ENCODE measurements at places on chromosomes 11 and 22.

DNA sequence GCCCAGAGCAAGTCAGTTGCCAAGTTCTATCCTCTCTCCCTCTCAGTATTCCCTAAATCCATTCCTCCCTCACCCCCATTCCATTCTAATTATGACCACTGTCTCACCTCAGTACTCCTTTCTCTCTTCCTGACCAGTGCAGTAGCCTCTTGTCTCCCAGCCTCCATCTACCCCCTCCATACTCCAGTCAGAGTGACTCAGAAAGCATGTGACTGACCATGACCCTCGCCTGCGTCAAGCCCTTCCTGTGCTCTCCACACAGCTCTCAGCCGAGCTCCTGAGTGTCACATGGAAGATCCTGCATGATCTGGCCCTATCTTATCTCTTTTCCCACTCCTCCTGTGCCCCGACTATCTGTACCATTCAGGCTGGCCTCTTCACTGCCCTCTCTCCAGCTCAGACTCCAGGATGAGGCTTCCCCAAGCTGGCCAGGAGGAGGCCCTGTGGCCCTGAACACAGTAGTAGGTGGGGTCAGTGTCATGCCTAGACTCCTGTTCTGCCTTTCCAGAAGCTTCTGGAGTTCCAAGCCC lies 42.6 kb downstream of the NEU3 start:
- peak; percentile 35 for DNase-seq

DNA sequence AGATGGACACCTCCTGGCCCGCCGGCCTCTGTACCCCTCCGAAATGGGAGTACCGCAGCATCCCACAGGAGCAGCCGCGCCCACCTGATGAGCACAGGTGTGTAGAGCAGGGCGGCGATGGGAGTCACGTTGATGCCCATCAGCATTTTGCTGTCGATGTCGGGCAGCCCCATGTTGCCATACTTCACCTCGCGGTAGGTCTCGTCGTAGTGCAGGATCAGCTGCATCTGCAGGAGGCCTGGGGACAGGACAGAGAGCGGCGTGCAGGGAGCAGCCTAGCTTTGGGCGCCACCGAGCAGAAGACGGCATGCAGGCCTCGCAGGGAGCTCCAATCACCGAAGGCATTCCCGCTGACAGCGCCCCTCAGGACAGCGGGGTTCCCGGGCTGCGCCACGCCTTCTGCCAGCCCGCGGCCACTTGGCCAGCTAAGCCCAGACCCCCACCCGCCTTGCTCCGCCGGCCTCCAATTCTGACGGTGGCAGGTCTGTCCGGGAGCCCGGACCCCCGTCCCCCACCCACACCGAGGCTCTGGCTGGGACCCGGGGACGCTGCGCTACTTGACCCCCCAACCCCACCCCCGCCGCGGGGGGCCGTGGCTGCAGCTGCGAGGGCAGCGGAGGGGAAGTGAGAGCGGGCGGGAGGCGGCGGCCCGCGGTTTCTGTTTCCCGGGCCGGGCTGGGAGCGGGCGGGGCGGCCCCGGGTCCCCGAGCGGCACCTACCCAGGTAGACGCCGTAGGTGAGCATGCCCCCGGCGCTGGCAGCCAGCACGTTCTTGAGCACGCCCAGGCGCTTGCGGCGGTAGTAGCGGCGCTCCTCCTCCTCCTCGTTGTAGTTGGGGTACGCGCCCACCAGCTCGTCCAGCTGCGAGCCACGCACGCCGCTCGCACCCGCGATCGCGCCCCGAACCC lies 705 bp downstream of the UNC93B1 start:
- peak; percentile 71 for DNase-seq

DNA sequence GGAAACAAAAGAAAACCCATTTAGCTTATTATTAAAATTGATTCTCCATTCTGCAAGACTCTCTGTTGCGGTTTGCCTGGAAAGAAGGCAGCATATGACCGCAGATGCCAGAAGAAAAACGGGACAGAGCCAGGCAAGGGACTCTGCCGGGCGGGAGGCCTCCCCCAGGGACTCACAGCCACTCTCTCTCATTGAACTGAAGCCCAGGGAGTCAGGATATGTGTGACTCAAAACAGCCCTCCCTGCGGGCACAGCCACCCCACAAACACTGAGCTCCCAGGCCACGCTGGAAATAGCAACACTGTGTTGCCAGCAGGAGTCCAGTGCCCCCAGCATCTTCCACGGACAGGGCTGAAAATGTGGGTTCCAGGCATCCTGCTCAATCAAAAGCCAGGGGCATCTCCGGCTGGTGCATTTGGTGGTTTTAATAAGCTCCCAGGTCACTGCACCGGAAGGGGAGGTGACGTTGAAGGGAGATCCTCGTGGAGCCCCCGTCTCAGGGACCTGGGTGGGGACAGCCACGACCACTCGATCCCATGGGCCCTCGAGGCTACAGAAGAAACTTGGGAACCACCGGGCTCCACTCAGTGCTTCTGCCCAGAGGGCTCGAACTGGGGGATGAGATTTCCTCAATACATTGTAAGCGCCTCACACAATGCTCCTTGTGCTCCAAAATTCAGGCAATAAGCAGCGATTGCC lies 624.5 kb downstream of the TBC1D22A start:
- DNase-seq: no peak

DNA sequence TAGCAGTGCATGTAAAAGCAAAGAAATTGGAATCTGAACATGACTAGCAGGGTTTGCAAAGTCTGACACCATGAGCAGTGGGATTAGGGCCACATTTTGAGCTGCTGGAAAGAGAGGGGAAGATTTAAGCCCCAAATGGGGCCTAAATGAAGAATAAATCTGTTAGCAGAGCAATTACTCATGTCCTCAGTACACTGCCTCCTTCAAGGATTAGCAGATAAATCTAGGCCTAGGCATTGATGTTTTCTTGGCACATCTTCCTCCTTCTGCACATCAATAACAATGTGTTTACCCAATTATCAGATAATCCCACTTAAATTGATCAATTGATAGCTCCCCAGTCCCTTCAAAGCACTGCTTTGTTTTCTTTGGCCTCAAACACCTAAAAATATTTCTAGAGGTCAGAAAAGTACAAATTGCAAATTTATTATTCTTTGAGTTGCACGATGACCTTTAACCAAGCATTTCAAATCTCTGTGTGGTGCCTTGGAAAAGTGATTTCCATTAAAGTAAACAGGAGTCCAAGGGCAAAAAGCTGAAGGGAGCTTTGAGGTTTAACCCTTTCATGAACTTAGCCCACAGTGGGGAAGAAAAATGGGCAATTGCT lies 514.7 kb upstream of the CHORDC1 start:
- no peak for DNase-seq

GRCh38 chr11:26583550-26583949 lies 11.5 kb upstream of the MUC15 start:
- DNase-seq: peak; percentile 82

- no peak for DNase-seq
These were observed 261.1 kb downstream of the OPCML start for GRCh38 chr11:133271206-133271605.

DNA sequence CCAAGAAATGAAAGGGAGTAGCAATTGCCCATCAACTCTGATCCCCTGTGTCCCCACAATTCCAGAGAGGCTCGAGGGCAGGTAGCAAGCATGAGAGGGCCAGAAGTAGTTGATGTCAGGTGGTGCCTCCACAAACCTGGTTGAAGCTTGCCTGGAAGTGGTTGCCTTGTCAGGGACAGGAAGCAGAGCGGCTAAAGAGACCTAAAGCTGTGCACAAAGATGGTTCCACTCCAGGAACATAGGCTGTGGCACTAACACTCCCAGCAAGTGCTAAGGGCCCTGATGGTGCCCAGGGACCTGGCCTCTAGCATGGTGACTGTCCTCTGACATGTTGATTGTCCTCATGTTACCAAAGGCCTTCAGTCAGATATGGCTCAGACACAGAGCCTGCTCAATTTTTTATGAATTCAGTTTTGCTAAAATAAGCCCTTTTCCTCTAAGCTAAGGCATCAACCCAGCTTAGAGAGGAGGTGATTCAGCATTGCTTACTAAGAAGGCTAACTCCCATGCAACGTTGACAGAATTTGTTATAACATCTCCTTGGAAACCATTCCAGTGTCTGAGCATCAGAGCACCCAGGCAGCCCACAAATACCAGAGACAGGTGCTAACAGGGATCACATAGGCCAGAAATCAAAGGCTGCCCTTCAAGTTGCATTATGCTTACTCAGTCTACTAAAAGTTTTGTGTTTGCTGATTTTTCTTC lies 196.3 kb upstream of the ARHGAP20 start:
- DNase-seq: no peak

DNA sequence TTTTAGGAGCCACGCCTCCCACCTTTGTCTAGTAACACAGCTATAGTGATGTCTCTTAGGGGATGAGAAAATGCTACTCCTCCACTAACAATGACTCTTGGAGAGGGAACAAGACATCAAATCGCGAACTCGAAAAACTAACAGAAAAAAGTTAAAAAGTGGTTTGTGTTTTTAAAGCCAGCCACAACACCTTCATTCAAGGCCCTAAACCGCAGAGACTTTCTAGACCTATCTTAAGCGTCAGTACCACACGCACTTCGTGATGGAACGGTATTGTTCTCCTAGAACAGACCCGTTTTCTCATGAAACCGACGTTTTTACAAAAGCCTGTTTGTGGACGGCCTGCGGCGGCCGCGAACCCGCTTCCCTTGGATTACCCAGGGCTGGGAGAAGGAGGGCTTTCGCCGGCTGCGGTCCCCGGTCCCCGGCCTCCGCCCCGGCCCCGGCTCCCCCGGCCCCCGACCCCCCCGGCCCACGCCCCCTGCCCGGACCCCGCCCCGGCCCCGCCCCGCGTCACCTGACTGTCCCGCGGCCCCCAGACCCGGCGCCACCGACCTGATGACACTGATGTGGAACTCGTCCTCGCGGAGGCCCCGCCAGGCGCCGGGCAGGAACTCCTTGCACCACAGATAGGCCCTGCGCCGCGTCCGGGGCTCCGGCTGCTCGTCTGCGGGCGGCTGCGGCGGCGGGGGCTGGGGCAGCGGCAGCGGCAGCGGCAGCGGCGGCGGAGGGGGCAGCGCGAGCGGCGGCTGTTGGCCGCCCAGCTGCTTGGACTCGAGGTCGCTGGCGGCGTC lies 718 bp downstream of the CHKA start:
- no peak for DNase-seq

DNA sequence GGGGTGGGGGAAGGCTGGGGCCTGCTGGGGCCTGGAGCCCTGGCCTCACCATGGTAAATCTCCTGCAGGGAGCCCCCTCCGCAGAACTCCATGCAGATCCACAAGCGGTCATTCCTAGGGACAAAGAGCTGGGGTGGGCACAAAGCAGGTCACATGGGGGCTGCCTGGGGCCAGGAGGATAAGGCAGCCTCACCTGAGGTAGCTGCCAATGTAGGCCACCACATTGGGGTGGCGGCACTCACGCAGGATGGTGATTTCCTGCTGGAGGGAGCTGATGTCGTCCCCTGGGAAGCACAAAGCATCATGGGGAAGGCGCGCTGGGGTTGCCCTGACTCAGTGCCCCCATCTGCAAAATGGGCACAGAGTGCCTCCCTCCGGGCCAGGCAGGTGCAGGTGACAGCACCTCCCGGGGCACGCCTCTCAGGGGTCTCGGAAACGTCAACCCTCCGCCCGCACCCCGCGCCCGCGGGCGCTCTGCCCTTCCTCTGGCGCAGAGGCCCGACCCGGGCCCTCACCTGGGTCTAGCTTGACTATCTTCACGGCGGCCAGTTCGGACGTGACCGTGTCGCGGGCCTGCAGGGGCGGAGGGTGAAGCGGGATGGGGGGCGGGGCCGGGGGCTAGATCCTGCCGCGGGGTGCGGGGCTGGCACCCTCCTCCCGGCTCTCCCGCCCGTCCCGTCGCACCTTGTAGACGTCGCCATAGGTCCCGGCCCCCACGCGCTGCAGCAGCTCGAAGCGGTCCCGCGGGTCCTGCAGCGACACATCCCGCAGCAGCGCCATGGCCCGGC lies 450 bp downstream of the MAP4K2 start:
- DNase-seq: no peak

- no peak for DNase-seq
These were observed 3.3 kb downstream of the LMO1 start for GRCh38 chr11:8260202-8260966.

DNA sequence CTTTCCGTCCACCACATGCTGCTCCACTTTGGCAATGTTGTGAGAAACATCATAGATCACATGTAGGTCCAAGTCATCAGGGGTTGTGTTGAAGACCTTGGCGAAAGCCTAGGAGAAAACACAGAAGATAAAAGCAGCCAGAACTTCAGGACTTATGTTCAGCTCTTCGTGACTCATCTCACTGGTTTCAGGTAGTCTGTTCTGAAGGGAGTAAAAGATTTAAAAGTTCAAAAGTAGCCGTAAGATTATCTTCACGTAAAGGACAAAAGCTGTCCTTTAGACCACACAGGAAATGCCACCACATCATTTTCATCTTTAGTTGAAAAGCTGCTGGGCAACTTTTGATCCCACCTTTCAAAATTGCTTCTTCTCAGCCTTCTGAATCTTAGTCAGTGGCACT lies 16.9 kb downstream of the RTCB start:
- no peak for DNase-seq

DNA sequence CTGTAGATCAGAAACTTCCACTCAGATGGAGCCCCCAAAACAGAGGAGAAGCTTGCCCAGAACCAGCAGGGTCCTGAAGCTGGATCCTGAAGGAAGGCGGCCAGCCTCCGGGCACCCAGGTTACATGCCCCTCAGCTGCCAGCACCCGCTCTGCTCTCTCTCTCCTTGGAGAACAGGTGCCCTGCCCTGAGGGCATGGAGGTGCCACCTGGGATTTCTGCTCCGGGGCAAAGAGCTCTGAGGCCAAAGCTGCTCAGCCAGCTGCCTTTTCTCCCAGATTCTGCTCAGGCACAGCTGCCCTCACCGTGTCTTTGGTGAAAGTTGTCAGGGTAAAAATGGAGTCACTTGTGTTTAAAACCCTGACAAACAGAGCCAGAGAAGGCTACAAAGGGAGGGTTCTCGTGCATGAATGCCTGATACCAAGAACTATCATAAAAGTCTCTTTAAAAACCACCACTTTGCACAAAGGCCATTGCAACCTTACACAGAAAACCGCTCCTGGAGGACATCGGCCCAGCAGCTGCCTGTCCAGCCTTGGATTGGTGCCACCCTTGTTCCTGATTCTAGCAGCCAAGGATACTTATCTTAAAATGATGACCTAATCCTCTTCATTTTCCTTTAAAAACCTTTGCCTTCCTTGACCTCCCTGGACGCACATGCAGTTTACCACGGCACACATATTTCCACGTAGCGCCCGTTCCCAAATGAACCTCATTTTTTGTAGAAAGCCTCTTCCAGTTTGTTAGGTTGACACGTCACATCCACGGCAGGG lies 140.0 kb downstream of the CACNA1I start:
- no peak for DNase-seq

DNA sequence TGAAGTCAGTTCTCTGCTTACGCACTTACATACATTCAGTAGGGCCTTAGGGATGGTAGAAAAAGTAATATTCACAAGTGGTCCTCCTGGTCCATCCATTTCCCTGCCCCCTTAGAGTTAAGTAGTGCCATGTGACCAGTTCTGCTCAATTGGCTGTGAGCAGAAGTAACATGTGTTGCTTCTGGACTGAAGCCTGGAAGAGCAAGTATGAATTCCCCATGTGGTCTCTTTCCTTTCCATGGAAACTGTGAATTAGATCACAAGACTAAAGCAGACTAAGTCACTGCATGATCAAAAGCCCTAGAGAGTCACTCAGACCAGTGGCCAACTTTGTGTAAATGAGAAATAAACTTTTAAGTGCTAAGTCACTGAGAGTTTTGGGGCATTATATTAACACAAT lies 341.7 kb upstream of the CADM1 start:
- no peak for DNase-seq

All from PC-9 (cell line).